ENCODE measurements at places on chromosomes 7 and 10.

- peak; percentile 22 for DNase-seq
These were observed 208.7 kb upstream of the ZNF32 start for GRCh38 chr10:43857206-43857930.

DNA sequence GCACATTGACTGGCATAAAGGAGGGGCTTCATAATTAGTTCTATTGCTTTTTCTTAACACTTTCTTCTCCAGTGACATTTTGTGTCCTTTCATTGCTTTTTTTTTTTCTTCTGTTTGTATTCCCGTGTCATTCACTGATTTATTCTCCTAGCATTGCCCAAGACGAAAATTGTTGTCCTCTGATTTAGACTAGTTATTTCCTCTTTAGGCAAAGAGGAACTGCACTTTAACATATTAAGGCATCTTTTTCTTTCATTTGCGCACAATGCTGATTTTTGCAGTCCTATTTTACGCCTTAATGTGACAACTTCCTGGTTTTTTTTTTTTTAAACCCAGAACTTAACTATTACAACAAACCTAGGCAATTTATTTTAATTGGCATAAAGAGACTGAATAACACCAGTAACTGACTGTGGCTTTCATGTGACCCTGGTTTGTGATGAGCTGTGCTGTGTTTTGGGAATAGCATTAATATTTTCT, 39.7 kb downstream of the ARID5B start:
- DNase-seq: no peak

DNA sequence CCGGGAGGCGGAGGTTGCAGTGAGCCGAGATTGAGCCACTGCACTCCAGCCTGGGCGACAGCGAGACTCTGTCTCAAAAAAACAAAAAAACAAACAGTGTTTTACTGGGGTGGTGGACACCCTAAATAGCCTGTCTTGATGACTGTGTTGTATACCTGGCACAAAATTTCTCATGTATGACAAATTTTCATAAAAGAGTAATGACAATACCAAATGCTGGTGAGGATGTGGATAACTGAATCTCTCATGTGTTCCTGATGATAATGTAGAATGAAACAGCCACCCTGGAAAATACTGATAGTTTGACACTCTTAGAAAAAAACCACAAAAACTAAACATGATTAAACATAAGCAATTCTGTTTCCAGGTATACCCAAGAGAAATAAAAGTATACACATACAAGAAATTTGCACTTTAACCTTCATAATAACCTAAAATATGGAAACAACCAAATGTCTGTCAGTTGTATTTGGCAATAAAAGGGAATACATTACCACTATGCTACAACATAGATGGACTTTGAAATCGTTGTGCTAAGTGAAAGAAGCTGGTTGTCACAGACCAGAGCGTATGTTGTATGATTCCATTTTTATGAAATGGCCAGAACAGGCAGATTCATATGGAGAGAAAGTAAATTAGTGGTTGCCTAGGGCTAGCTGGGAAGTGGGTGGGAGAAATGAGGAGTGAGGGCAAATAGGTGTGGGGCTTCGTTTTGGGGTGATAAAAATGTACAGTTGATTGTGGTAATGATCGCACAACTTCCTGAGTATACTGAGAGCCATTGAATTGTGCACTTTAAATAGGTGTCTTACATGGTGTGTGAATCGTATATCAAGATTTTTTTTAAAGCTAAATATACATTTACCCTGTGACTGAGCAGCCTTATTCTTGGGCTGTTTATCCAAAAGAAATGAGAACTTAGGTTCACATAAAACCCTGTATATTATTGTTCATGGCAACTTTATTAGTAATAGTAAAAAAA, 12.5 kb downstream of the WDR37 start:
- no peak for DNase-seq

GRCh38 chr7:69640925-69641594, 42.8 kb downstream of the AUTS2 start:
- DNase-seq: peak; percentile 42

DNA sequence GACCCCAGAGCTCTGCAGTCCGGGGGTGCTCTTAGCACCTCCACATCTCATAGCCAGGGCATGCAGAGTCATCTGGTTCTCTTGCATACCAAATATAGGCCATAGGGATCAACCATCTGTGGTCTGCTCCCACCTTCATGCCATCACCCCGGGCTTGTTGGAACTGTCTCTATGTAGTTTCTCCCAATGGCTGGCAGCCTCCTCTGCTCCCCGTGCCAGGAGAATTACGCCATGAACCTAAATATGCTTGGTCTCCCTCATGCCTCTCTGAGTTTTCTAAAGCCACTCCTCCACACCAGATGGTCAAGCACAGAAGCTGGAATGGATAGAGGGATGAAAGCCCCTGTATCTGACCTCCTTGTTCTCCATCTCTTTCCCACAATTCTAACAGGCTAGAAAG, 302.6 kb upstream of the MYO3A start:
- DNase-seq: no peak

- no peak for DNase-seq
These were observed 1183.9 kb upstream of the C7orf33 start for GRCh38 chr7:147406521-147407135.

- DNase-seq: no peak
These were observed 65.7 kb downstream of the CRTAC1 start for GRCh38 chr10:97964748-97965147.

DNA sequence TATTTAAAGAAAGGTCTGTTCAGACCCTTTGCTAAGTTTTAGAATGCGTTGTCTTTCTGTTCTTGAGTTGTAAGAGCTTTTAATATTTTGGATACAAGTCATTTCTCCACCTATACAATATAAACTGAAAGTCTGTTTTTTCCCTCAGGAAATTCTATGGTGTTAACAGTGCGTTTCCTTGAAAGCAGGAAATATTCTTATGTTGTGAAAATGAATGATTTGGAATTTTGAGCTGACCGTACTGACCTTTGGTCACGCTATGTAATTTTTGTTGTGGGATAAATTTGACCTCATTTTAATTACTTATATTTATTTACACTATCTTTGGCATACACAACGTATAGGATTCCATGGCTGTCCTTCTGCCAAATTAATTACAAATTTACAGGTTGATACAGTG, 43.5 kb downstream of the PUS7 start:
- DNase-seq: no peak

DNA sequence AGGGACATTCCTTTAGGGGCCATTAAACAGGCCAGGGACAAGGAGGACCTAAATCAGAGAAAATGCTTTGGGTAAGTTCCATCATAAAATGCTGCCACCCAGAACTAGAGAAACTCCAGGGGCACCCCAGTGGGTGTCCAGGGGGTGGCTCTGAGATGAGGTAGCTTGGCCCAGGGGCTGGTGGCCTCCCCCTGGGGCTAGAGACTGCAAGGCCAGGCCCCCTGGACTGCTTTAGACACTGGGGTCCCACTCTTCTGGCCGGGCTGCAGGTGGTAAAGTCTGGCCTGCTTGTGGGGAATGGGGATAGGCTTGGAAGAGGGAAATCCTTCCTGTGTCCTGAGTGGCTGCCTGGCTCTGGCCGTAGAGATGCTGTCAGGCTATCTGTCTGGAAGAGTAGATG, 169.6 kb upstream of the PODXL start:
- DNase-seq: no peak

- no peak for DNase-seq
These were observed 25.9 kb downstream of the HSPB1 start for GRCh38 chr7:76328389-76328788.

GRCh38 chr7:120615703-120616102, 242.2 kb downstream of the TSPAN12 start:
- DNase-seq: no peak

DNA sequence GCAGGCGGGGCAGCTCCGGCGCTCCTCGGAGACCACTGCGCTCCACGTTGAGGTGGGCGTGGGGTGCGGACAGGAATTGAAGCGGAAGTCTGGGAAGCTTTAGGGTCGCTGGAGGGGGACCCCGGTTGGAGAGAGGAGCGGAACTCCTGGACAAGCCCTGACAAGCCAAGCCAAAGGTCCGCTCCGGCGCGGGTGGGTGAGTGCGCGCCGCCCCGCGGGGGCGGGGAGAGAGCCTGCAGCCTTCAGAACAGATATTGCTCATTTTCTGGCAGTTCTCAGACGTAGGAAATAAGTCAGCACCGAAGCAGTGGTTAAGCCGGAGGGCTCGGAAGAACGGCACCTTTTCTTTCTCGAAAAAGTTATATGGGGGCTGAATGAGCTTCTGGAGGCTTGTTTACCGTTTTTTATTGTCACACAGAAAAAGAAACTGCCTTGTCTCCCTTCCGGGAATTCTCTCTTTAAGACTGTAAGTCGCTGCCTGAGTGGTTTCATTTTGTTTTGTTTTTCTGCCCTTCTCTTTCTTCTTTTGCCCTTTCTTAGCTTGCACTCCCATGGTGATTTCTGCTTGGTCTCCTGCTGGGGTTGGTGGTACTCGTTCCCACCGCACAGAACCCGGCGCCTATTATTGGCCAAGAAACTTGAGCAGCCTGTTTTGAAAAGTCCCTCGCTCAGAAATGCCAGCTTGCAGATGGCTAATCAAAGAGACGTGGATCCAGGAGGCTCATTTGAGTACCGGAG, 732 bp downstream of the FAS start:
- DNase-seq: peak; percentile 78

GRCh38 chr7:1123715-1124114, 35.8 kb downstream of the GPER1 start:
- peak; percentile 82 for DNase-seq

DNA sequence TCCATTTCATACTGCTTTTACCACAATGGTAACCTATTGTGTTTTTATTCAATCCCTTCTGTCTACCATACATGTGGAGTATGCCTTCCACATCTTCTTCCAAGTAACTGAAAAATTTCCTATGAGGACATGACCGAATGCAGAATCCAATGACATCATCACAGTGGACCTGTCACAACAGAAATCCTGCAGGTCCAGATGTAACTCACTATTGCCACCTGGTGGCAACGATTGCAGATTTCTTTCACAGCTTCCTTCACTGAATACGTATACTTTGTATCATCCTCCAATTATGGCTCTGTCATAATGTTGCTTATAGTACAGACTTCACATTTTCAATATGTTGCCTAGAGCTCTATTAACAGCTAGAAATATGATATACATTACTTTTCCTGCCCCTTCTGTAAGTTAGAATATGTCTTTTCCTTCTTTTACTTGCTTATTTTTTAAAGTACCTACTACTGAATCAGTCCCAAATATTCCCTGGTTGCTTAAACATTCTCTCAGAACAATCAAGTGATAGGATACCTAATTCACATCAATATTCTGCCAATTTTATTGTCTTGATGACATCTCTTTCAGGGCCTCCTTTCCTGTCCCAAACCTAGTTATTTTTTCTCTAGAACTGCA, 45.4 kb downstream of the SLC13A1 start:
- DNase-seq: peak; percentile 95

DNA sequence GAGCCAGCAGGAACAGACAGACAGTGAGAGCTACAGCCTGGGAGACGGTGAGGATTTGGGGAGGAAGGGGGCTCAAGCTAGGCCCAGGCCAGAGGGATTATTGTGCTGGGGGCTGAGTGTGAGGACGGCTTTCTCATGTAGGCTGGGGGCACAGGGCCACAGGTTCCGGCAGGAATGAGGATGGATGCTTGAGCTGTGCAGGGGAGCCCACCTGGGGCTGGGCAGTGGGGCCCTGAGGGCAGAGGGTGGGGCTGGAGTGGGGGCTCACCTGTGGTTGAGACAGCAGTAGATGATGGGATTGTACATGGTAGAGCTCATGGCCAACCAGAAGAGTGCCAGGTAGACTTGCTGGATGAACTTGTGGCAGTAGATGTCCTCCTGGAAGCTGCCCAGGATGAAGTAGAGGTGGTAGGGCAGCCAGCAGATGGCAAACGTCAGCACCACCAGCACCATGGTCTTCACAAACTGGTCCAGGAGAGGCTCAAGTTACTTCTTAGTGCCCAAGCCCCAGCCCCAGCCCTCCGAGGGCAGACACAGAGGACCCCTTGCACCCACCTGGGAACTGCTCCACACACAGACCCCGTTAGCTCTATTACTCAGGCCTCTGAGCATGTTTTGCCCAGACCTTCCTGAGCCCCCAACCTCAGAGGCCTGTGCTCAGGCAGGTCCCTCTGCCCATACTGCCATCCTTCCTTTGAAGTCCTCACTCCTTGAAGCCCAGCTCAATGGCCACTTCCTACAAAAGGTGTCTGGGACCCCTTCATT, 9.7 kb downstream of the TACR2 start:
- DNase-seq: no peak

GRCh38 chr10:118960157-118961090, 69.1 kb upstream of the NANOS1 start:
- no peak for DNase-seq

- DNase-seq: no peak
These were observed 58.6 kb downstream of the PLXDC2 start for GRCh38 chr10:19874791-19875190.

DNA sequence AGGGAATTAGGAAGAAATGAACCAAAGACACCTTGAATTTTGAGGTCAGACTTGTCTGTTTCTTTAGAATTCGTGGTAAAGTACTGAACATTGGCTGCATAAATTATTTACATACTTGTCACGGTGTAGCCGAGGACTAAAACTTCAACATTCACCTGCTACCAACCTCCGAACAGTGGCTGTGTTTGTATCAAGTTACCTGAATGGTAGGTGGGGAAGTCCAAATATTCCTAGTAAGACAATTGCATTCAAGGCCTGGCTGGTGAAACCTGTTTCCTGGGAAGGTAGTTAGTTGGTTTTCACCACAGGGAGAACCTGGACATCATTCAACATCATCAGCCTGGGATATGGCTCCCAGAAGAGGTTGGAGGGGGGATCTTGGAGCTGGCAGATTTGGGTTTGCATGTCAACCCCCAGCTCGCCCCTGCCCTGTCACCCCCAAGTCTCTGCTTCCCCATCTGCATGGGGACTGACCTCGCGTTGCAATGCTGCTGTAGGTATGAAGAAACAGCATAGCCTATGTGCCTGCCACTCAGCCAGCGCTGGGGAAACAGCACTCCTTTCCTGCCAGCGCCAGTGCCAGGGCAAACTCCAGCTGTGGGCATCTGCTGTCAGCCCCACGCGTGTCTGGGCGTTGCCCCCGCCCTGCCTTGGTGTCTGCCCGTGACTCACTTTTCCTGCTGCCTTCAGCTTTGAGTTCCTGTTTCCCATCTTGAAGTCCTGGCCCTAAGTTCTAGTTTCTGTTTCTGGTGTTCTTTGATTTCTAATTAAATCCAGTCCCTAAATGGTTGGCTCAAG, 12.7 kb upstream of the LARP4B start:
- no peak for DNase-seq

DNA sequence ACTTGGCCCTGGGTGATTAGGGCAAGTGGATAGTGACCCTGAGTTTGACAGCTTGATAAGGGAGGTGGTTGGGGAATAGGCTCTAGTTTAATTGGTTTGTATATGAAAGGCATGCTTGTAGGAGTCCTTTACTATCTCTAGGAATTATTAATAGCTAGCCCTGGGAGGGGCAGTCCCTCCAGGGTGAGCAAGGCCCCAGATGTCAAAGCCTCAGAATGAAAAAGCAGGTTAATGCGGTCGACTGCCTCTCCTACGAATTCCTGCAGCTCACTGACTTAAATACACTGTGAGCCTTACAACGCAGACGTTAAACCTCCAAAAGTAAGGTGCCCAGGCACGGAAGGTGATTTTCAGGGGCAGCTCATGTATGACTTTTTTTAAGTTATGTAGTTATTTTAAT, 5.2 kb upstream of the BTBD16 start:
- DNase-seq: peak; percentile 62
